Activated CD4-positive, alpha-beta T cell treated with anti-CD3 and anti-CD28 coated beads, Interleukin-10, Interleukin-2, amounts not matched to agents 100 ng/mL and 50 ng/mL, durations not matched to agents 16 hours and 8 hours (primary cell): ENCODE measurements at places on chromosomes 16 and 17.

- DNase-seq: peak; percentile 46
Measured at GRCh38 chr16:15482068-15482747, 47.8 kb downstream of the BMERB1 start.

- peak; percentile 57 for DNase-seq
Measured at GRCh38 chr17:45123930-45124796, 8.2 kb downstream of the PLCD3 start.

- DNase-seq: peak; percentile 81
Measured at GRCh38 chr17:45098869-45099616, 33.3 kb downstream of the PLCD3 start.

DNA sequence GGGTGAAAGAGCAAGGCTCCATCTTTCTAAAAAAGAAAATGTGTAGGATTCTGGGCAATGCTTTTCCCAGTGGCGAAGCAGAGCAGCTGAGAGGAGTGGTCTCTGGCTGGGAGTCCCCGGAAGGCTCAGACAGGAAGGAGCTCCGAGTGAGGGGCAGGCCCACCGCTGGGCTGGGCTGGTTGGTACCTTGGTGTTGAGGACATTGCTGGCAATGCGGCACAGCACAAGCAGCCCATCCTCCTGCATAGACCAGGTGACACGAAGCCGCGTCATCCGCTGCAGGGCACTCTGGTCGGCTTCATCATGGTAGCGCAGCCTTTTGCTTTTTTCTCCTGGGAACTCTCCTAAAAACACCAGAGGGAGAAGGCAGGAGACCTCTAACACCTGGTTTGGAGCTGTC, 63.9 kb downstream of the GTF3C1 start:
- DNase-seq: no peak

GRCh38 chr16:66103211-66103610, 263.3 kb upstream of the CDH5 start:
- DNase-seq: no peak

- DNase-seq: no peak
Measured at GRCh38 chr17:21425736-21426135, 49.6 kb downstream of the KCNJ12 start.

DNA sequence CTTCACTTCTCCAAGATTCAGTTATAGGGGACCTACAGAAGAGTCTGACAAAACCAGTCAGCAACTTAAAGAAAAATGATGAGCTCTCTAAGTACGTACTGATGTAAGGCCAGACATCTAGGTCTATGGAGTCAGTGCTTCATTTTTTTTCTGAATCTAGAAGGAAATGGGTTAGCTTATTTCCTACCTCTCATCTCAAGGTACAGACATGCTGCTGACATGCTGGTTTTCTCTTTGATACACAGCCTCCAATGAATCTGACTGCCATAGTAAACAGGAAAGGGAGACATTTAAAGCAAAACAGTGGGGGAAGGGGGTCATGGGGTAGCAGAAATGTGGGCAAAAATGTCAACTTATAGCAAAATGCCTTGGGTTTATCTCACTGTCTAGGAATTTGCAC, 16.4 kb downstream of the CDR2 start:
- DNase-seq: peak; percentile 38

GRCh38 chr16:26709175-26709574, 357.6 kb upstream of the C16orf82 start:
- no peak for DNase-seq

GRCh38 chr16:18816286-18816685, 14.9 kb upstream of the ARL6IP1 start:
- no peak for DNase-seq

GRCh38 chr17:65013613-65014391, 42.7 kb downstream of the GNA13 start:
- DNase-seq: peak; percentile 73

GRCh38 chr17:18039535-18040260, 490 bp downstream of the GID4 start:
- DNase-seq: no peak

DNA sequence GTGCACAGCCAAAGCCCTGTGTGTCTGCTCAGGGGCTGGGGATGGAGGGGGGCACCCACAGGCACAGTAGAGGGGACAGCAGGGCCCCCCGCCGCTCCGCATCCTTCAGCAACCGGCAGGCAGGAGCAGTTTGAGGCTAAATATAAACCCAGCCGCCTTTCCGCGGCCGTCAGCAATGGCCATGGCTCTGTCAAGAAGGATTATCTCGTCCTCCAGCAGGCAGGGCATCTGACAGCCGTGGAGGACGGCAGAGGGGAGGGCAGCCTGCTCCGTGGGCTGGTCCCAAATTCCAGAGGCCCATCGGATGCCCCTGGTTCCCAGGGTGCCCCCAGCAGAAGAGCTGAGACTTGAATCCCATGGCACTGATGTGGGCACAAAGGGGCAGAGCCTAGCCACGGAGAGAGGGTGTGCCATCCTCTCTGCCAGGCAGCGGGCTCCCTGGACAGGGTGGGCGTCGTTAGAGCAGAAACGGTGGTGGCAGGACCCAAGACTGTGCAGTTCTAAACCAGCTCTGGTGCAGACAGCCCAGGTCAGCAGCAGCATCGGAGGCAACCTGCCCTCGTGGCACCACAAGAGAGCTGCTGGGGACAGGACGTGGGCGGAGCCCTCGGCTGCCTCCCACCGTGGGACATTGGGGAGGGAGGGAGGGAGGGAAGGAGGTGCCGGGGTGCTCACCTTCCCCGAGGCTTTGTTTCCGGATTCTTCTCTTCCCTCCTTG, 198.8 kb upstream of the CIBAR2 start:
- no peak for DNase-seq

GRCh38 chr16:27363797-27364196, 38.2 kb upstream of the IL21R start:
- no peak for DNase-seq

DNA sequence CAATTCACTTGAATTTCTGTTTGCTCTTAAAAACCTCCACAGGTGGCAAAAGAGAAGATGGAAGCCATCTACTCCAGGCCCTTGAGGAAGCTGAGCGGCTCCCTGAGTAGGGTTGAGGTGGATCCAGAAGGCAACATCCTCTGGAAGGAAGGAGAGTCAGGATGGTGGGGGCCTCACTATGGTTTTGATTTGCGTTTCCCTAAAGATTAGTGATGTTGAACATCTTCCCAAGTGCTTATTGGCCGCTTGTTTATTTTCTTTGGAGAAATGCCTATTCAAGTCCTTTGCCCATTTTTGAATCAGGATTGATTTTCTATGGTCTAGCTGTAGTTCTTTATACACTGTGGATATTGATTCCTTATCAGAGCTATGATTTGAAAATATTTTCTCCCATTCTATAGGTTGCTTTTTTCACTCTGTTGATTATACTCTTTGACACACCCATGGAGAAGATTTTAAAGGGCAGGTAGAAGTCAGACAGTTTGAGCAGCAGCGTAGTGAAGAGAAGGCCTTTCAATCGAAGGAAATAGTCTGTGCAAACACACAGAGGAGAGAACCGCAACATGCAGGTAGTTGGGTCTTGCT, 58.6 kb downstream of the WSB1 start:
- DNase-seq: no peak

DNA sequence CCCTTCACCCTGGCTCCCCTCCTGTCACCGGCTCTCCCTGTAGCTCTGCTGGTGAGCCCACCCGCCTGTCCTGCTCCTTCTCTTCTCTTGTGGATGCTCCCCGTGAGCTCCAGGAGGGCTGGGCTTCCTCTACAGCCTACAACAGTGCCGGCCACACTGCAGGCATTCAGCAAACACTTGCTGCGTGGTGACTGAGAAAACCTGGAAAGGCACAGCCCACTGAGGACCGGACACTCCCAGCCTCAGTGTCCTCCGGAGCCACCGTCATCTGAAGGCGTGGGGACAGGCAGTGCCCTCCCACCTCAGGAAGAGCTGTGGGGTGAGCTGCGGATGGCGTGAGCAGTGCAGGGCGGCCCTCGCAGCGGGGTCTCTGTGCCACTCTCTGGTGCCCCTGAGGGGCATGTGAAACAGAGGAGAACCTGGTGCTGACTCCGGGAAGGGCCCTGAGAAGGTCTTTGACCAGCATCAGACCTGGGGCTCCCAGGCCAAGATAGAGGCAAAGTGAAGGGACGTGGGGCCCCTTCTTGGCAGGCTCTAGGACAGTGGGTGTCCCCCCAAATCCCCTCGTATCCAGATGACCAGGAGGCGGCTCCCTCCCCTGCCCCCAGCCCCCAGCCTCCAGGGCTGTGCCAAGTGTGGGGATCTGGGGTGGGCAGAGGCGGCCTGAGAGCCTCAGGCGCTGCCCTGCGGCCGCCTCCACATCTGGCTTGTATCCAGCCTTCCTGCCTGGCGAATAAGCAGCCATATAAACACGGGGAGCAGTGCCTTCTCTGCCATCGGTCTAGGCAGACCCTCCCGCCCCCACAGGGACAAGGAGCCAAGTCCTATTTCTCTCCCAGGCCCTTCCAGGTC, 44.0 kb upstream of the PABPN1L start:
- no peak for DNase-seq

GRCh38 chr16:28494121-28494851, at the start of gene APOBR:
TSS of gene APOBR (plus strand) at chr16:28494643. CDS start at chr16:28494682, 39 bp downstream.
- DNase-seq: peak; percentile 96

DNA sequence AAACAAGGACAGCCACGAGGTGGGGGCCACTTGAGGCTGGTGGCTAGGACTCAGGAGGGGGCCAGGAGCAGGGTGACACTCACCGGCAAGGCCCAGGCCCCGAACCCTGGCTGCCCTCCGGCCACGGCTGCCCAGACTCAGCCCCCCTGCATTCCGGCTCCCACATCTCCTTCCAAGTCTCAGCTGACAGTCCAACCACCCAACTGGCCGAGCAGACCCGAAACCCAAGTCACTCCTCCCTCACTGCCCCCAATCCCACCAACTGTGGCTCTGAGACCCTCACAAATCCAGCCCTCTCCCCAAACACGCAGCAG, 9.4 kb downstream of the HAGH start:
- DNase-seq: no peak

DNA sequence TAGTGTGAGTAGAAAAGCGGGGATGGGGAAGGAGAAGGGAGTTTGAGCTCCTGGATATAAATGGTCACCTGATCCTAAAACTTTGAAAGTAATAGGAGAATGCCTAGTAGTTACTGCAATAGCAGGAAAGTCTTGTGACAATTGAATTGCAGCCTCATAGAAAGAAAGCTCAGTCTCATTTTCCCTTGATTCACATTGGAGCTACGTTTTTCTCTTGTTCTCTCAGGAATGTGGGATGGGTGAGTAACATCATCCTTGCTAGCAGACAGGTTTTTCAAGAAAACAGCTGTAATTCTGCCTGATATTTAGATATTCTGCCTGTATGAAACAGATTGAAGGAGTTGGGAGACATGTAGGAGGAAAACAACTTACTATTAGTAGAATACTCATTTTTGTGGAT, 25.3 kb downstream of the SF3B3 start:
- DNase-seq: no peak
